ENCODE measurements at places on chromosomes 4 and X.

DNA sequence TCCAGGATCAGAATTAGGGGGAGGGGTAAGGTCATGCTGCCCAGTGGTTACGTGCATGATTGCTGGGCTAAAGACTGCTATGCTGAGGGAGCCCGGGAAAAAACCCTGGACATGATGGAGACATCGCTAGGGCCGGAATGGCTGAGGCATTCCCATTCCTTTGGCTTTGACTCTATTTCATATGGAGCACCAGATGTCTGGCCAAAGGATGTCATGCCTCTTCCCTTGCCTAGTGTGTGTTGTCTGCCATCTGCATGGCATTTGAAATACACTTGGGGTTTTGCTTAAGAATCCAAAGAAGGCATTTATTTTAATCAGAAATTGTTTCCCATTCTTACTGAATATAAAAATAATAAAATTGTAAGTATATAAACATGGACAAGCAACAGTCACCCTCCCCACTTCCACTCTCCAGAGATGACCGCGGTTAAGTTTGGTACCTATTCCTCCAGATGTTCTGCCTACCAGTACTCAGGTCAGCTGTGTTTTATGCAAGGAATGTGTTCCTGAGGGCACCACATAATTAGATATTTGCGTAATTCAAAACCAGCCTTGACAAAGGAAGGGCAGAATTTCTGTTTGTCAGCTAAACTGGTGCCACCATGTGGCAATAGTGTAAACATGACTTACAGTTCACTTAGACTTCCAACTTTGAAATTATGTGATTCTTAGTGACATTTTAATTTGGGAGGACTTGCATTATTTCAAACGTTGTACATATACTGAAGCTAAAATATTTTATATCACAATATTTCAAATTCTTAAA, 105.9 kb downstream of the CT47B1 start:
- DNase-seq: no peak

DNA sequence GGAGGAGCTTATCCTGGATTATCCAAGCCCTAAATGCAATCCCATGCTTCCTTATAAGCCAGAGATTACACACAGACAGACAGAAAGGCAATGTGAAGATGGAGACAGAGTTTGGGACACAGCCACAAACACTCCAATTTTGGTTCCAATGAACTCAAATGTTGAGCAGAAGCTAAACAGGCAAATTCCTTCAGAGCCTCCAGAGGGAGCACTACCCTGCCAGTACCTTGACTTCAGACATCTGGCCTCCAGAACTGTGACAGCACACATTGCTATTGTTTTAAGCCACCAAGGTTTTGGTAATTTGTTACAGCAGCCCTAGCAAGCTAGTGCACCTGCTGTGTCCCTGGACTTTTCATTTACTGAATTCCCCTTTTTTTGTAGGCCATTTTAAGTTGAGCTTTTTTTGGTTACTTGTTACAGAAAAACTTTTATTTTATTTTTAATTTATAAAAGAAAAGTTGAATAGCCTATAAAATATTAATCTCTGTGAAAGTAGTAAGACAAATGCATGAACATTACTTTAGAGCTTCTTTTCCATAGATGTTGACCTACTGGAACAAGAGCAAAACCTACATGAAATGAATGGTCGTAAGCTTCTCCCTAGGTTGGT, 33.4 kb upstream of the SRD5A3 start:
- DNase-seq: no peak

DNA sequence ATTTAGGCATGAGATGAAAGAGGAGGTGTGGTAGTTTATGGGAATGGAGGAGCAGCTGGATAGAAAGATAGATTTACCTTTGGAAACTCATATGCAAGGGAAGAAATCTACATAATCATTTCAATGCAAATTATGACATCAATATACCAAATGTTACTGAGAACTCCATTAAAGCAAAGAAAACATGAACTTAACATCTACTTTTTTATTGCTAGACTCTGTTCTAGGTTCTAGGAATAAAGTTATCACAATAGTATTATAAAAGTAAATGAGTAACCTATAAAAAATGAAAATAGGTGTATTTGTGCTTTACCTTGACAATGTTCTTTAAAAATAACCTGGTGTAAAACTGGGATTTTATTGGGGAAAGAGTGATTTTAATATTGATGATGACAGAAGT, 221.6 kb upstream of the SLIT2 start:
- no peak for DNase-seq

DNA sequence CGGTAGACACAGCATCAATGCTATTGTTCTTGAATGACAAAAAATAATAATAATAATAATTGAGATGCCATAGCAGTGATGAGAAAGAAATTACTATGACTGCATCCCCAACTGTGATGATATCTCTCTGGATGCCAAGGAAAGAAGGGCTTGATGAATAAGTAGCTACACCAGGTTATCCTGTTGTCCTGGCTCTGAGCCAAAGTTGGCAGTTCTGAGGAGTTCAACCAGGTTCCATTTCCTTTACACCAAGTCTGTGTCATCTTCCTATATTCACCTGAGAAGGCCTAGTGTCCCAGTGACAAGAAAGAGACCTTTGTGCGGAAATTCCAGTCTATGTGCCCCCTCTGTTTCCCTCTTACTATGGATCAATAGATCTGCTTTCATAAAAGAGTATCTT, 3.4 kb upstream of the MAML3 start:
- DNase-seq: no peak

DNA sequence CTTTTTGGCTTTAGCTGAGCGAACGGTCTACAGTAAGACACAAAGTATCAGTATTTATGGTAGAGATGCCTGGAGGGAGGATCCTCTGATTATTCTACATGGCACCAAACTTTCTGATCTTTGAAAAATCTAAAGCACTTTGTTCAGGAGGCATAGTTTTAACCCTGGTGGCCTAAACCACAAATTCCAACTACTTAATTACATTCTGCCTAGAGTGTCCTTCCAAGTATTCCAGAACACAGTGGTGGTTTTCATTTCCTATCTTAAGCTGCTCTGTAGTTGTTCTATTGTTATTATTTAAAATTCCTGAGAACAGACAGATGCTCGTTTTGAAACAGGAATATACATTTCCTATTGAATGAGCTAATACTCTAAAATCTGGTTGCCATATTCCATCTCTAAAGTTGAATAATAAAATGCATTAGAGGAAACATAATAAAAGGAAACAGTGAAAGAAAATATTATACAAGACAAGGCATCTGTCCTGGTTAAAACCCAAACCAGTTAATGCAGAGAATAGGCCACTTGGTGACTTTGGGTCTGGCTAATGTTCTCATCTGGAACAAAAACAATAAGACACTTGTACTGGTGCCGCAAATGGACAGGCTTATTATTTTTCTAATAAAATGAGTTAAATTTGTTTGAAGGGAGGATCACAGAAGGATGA, 657.4 kb downstream of the SPRY1 start:
- no peak for DNase-seq

GRCh38 chrX:66002824-66003680, 36.8 kb downstream of the VSIG4 start:
- no peak for DNase-seq

GRCh38 chrX:106450405-106450804, 161.4 kb upstream of the RADX start:
- DNase-seq: no peak

- DNase-seq: no peak
These were observed 44.1 kb downstream of the INPP4B start for GRCh38 chr4:142801966-142802365.

DNA sequence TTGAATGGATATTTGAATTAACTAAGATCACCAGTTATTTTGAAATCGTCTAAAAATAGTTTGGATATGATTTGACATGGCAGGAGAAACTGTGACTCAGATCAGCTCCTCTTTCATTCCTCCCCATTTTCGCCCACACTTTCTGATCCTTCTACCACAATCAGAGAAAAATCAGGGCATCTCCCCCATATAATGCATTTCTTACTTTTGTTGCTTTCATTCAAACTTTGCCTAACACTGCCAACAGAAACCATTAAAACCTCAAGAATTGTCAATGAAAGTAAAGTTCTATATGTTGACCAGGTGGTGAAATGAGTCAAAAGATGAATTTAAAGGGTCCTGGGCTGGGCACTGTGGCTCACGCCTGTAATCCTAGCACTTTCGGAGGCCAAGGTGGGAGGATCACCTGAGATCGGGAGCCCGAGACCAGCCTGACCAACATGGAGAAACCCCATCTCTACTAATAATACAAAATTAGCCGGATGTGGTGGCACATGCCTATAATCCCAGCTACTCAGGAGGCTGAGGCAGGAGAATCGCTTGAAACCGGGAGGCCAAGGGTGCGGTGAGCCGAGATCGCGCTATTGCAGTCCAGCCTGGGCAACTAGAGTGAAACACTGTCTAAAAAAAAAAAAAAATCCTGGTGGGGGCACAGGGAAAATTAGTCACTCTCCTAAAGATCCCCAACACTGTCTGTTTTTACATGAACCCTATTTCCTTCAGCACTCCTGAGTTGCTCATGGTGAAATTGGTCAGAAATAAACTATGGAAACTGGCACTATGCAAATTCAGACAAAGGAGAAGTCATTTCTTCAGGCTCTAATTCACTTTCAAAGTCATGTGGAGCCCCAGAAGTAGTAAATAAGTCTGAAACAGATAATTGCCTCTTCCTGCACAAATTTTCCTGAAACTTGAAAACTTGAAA, 122.8 kb upstream of the NOCT start:
- no peak for DNase-seq

- no peak for DNase-seq
These were observed 25.9 kb downstream of the HAND2 start for GRCh38 chr4:173504181-173504503.

DNA sequence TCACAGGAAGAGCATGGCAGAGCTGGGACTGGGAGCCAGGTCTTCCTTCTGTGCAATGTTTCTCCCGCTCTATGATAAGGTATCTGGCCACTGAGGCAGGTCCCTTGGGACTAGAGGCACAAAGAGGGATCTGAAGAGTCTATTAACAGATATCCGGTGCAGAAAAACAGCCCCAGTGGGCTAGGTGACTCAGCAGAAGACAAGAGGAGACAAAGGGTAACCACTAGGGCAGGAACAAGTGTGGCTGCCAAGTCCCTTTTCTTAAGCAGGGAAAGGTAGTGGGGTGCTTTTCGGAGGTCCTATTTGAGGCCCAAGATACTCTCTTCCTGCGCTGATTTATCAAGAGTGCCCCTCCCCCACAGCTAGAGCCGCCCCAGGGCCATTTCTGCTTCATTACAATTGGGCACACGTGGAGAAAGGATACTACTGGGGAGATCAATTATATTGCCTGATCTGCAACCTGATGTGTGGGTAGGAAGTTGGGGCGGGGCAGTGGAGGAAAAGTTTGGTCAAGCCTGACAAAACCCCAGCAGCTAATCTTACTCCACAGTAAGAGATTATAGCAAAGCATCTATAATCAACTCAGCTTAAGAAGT, at the start of gene DGAT2L6:
Gene DGAT2L6, plus strand, starts transcription at position 546 of the 596 bp plus-strand sequence. CDS start 100 bp downstream, outside the sequence.
- DNase-seq: no peak

GRCh38 chrX:103585411-103586313, at the start of gene TCEAL4:
TCEAL4 (plus strand) TSS chrX:103585515; CDS start chrX:103586676, 1,161 bp downstream.
- DNase-seq: peak; percentile 18

DNA sequence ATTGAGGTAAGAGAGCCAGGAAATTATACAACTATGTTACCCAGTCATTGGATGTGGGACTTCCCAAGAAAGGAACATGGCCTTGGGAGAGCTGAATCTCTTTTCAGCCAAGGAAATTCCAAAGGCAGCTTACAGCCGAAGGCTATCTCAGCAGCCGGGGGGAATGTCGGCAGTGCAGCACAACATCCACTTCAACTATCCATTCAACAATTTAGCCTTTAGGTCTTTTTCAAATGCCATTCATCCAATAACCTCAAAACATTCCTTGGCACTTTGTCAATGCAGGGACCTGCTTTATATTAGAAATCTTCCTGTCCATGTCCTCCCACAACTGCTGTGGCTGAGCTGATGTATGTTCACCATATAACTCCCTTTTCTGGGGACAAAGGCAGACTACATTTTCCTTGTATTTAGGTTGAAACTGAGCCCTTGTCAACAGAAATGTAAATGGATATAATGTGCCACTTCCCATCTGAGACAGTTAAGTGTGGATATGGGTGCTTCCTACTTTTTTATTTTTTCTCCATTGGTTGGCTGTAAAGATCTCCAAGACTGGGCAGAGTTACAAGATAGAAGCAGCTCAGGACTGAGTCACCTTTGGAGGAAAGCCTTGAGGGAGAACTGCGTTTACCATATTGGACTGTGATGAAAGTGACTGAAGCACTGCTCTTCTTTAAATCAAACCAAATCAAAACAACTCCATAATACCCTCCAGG, 94.8 kb downstream of the GPRIN3 start:
- no peak for DNase-seq

DNA sequence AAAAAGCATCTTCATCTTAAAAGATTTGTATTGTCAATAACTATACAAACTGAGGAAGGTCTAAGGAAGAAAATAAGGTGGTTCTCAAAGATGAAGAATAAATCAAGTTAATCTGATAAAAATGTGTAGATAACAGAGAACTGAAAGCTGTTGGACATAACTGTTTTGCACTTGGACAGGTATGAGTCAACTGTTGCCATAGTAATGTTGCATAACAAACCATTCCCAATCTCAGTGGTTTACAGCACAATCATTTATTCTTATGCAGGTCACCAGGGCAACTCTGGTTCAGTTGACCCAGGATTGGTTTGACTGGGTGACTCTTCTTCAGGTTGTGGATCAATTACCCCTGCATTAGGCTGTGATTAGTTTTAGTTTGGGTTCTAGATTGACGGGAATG, 2197.7 kb downstream of the ARAP2 start:
- no peak for DNase-seq

DNA sequence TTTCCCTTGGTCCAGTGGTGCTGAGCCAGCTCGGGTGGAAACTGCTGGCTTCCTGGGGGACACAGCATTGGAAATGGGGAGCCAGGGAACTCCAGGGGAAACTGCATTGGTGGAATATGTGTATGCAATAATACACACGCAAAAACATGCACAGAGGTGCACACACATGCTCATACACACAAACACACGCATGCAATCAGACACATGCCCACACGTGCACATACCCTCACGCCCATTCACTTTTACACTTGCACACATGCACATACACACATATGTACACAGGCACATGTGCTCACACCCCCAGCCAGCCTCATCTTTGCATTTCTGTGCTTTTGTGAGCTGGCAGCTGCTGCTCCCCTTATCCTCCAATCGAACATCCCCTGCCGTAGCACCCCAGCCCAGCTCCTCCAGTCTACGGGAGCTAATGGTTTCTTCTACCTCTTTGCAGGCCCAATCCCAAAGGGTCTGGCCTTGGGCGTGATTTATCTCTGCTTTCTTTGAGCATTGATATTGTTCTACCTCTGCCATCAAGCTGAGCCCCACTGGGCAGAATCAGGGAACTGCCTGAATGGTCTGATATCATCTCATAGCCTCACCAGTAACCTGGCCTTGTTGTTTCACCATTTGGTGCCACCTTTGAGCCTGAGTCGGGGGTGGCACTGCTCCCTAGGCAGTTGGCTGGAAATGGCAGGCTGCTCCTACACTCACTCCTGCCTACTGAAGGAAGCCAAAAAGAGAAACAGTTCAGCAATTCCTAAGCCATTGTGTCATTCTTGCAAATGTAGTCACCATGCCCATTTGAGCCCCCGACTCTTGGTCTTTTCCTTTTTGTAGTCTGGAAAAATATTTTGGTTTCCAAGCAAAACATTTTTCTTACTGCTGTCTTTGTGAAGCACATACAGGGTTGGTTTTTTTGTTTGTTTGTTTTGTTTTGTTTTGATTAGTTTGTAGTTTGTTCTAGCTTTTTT, 104.4 kb upstream of the MAMLD1 start:
- DNase-seq: peak; percentile 64
